Caco-2 (cell line): ENCODE measurements at places on chromosomes 11 and 22.

DNA sequence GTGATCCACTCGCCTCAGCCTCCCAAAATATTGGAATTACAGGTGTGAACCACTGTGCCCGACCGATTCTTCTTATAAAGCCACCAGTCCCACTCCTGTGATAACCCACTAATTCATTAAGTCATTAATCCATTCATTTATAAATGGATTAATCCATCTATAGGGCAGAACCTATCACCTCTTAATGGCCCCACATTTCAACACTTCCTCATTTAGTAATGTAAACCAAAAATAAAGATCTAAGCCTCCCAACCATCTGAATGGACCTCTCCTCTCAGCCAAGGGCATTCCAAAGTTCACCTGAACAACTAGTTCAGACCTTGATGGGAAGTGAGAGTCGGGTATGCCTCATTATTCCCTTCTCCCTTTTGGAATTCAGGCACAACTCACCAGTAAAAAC, 9.9 kb upstream of the MRPL11 start:
- no peak for DNase-seq

GRCh38 chr11:82998697-82999096, 73.0 kb downstream of the RAB30 start:
- DNase-seq = no peak

- peak; percentile 46 for DNase-seq
These were observed 55.2 kb downstream of the FLRT1 start for GRCh38 chr11:64090806-64091516.

- DNase-seq = no peak
These were observed 23.0 kb downstream of the MYEOV start for GRCh38 chr11:69316956-69317355.

DNA sequence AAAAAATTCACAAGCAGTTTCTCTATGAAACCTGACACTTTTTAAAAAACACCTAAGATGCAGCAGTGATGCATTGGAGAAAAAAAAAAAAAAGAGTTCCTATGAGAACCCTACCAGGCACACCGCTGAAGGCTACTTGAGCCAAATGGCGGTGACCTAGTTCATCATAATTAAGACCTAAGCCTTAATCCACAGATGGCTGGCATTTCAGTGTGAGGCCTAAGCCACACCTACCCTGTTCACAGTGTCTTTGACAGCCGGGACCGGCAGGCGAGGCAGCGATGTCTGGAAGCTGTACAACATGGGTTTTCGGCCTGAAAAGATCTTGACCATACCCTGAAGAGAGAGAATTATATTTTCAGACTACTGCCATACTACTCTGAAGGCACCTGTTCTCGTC, 38.0 kb downstream of the CPT1A start:
- DNase-seq = no peak

DNA sequence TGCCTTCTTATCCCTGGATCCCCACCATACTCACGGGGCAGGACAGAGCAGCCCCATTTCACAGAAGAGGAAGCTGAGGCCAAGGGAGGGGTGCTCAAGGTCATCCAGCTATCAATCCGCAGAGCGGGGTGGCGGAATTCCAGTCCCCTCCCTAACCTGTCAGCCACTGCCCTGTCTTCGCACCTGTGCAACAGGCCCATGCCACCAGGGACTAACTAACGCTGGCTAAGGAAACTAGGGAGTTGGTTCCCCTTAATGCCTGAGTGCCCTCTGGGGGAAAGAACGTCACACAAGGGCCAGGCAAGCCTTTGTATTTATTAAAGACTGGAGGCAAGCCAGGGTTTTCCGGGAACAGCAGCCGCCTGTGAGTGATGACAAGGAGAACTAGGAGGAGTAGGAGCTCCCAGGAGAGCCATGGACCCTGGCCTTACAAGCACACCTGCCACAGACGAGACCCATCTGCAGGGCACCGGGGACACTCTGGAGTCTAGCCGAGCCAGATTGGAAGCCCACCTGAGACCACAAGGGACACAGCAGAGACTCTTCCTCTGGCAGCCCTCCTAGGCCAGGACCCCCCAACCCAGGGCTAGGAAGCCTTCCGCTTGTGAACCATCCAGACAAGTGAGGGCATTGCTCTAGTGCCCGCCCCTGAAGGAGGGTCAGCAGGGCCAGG, 64.4 kb downstream of the MYH9 start:
- no peak for DNase-seq

DNA sequence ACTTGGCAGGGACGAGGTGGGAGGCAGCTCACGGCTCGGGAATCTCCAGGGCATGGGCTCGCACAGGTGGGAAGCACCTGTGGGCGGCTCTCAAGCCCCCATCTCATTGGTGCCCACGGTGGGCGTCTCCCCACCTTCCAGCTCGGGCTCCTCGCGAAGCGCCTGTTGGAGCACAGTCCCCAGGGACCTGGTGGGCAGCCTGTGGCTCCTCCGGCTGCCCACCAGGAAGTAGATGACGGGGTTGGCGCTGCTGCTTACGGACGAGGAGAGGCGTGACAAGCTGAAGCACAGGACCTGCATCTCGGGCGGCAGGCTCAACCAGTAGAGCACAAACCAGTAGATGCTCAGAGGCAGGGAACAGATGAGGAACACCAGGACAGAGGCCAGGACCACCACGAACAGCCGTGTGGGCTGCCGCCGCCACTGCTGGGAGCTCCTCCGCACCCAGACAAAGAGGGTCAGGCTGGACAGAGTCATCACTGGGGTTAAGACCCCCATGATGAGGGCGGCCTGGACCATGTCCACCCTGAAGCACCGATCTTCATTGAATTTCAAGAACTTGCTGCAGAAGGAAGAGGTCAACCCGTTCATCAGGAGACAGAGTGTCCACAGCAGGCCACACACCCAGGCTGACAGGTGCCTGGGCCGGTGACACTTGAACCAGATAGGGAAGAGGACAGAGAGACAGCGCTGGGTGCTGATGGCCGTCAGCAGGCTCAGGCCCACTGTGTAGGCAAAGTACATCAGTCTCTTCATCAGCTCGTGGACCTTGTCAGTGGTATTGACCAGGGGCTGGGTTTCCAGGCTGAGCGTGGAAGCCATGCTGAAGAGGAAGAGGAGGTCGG, 633 bp downstream of the MRGPRD start:
- peak; percentile 37 for DNase-seq

GRCh38 chr11:88799771-88800500, 265.8 kb downstream of the GRM5 start:
- DNase-seq = no peak

DNA sequence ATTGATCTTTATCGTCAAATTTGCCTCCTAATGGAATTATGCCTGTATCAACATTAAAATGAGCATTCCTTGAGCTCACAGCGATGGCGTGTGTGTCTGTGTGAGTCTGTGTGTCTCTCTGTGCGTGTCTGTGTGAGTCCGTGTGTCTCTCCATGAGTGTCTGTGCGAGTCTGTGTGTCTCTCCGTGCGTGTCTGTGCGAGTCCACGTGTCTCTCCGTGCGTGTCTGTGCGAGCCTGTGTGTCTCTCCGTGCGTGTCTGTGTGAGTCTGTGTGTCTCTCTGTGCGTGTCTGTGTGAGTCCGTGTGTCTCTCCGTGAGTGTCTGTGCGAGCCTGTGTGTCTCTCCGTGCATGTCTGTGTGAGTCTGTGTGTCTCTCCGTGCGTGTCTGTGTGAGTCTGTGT, 326.5 kb upstream of the B3GAT1 start:
- DNase-seq = no peak

DNA sequence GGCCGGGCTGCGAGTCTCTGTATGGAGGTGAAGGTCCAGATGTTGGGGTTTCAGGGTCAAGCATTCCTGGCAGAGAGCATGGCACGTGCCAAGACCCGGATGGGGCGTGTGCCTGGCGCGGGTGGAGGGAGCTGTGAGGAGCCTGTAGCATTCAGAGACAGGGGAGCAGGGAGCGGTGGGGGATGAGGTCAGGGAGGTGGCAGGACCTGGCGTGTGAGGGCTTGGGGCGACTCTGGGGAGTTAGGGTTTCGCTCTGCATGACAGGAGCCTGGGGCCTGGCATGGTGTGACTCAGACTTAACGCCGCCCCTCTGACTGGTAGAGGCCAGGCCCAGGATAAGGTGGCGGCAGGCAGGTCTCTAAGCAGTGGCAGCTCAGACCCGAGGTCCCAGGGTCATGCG, 103.0 kb downstream of the KCNQ1 start:
- DNase-seq = peak; percentile 33

DNA sequence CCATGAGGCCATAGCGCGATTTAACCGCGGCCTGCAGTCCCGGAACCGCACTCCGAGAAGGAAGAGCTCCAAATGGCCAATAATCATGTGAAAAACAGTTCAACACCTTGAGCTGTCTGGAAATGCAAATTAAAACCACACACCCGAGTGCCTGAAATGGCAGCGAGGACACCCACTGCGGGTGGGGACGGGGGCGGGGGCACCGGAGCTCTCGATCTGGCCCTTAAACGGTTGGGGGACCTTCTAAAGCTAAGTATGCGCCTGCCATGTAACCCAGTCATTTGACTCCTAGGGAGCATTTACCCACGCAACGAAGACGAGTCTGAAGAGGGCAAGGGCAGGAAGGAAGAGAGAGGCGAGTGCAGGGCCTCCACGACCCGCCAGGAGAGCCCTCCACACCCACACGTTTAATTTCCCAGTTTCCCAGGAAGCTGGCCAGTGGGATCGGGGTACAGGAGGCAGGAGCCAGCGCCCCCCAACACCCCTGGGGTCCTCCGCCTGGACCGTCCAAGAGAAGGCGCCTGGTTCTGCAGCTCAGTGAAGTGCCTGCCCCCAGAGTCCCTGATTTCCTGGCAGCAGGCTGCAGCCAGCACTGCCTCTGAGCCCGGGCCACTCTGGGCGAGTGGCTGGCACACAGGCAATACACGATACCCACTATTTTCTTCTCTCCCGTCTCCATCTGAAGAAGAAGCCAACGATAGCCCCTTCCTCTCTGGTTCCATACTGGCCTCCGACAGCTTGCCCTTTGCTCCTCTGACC, 1.7 kb downstream of the TTLL8 start:
- no peak for DNase-seq

DNA sequence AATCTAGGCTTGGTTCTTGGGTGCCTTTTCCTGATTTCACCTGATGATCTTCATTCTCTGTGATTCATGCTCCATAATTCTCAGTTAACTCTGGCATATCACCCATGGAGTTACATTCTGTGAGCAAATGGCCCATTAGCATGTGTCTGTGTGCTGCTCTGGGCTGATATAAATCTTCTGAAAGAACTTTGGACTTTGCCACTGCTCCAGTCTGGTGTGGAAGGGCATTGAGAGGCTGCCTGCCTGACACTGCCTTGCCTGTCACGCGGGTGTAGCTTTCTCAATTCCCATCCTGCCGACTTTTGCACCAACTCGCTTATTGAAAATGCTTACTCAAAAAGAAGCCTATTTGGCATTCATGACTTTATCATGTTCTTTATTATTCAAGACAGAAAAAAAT, 42.2 kb downstream of the FAT3 start:
- peak; percentile 50 for DNase-seq

DNA sequence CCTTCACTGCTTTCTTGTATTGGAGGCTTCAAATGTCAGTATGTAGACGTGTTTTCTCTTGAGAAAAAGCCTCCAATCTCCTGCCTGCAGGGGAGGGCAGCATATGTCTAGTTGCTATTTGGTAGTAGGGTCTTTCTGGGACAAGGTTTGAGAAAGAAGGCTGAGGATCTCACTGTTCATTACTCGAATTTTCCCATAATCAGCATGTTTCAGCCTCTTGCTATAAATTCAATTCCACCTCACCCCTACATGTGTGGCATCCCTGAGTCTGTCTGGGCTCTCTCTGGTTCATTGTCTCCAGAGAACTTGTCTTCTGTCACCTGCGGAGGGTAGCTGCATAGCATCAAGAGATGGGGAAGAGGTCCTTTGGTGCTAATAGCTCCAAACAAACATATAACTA, 19.5 kb upstream of the CCDC83 start:
- no peak for DNase-seq

DNA sequence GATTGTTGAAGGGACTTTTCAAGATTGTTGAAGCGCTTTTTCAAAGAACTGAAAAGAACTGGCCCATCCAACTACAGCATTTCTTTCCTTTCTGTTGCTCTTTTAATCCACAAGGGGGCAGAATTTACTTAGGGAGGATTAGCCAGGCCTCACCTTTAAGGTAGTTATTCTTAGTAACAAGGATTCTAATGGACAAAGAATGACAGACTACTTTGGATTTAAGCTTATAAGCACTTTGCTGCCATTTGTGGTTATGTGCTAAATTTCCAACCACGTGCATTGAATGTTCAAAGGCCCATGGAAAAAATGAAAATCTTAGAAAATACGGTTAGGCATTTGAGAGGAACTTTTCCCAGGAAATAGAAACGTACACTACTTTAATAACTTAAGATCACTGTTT, 49.5 kb upstream of the HSPA8 start:
- DNase-seq = no peak

DNA sequence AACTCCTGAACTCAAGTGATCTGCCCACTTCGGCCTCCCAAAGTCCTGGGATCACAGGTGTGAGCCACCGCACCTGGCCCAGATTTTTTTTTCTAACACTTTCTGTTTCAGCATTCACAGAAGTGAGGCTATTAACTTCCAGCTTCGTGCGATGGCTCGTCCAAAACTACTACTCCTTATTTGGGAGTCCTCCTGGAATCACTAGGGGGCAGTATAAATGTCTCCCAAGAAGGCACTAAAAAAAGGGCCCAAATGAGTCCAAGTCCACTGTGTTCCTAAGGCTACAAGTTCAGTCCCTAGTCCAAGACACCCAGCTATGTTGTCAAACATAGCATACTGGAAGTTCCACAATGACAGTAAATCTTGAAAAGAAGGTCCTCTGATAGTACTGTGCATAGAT, 63.2 kb upstream of the BIRC3 start:
- DNase-seq = no peak

DNA sequence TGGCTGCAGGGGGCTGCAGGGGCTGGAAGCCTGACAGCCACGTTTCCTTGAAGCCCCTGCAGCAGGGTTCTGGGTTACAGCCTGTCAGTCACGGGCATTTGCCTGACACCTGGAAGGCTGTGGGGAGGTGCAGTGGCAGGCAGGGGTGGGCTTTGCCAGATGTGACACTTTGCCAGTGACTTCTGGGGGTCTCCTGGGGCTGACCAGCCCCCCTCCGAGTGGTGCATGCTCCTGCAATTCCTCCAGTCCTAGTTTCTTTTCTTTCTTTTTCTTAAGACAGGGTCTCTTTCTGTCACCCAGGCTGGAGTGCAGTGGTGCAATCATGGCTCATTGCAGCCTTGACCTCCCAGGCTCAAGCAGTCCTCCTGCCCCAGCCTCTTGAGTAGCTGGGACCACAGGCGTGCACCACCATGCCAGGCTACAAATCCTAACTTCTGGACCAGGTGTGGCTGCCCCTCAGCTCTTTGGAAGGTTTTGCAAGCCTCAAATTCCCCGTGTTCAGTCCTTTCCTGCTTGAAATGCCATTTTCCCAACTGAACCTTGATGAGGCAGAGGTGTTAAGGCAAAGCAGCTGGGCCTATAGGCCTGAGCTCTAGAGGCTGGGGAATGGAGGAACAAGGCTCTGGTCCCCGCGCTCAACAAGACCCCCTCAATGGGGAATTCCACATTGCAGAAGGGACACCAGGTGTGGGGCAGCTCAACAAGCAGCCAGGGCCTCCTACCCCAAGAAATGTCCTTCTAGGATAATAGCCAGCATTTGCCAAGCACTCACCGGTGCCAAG, 20.2 kb upstream of the CHKA start:
- DNase-seq = no peak

GRCh38 chr11:69450857-69451220, 30.6 kb upstream of the LINC01488 start:
- DNase-seq = no peak
